ENCODE measurements at places on chromosomes 4 and X.

DNA sequence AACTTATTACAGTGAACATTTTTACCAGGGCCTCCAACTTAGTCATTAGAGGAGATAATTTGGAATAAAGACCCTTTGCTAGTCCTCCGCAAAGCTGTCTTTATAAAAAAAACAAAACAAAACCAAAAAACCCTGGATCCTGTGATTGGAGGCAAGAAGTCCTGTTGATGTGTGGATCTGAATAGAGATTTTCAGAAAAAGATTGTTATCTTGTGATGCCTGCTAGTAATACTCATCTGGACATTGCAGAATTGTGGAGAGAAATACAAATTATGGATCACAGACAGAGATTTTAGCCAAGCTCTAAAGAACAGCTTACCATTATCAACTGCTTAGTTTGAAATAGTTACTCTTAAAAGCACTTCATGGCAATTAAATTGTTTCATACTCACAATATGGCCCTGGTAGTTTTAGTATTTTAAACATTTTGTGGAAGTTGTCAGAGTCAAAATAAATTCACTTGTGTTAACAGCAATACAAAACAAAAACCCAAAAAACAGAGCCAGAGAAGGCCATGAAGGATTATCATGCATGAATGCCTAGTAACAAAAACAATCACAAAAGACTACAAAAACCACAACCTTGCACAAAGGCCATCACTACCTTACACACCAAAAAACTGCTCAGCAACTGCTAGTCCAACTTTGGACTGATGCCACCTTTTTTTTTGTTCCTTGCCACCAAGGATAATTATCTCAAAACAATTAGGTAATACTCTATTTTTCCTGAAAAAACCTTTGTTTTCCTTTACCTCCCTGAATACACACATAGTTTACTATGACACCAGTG is 514.5 kb upstream of the SLIT2 start:
- no peak for DNase-seq

DNA sequence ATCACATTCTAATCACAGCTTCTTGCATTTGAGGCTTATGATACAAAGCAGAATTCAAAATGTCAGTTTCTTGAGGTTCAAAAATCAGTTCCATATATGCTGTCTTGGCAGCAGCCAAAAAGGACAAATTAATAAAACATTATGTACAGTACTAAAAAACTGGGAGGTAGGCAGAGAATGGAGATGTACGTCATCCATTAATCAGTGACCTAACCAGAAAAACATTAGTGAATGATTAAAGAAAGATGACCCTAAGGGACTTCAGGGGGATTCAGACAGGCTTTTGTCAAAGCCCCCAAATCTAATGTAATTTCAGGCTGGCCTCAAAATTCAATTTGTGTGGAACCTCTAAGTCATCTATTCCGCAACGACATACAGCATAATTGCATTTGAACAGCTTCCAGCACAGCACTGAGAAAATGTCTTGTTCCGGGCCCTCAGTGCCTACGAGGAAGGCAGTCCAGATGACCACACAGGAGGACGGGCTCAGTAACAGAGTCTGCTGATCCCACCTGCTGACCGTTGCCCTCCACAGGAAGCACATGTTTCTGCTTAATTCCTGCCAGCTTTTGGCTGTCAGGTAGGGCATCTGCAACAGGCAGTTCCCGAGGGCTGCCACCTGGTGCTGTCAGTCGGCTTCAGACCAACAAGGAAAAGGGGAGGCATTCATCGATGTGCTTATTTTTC is 83.8 kb upstream of the HHIP start:
- DNase-seq = no peak

DNA sequence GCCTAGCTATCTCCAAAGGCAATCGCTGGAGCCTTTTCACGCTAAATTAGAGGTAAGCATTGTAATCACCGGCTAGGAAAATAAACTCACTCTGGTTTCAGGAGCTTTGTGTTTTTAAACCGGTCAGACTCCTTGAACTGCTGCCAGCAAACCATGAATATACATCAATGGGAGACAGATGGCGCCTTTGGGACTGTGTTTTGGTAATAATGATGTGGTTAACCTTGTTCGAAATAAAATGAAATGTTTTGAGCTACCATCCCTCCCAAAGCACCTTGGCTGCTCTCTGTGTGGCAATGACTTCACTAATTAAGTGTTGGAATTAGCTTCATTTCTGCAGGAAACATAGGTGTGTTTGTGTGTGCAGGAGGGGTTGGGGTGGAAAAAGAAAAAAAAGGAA is 65.3 kb downstream of the CLNK start:
- no peak for DNase-seq

DNA sequence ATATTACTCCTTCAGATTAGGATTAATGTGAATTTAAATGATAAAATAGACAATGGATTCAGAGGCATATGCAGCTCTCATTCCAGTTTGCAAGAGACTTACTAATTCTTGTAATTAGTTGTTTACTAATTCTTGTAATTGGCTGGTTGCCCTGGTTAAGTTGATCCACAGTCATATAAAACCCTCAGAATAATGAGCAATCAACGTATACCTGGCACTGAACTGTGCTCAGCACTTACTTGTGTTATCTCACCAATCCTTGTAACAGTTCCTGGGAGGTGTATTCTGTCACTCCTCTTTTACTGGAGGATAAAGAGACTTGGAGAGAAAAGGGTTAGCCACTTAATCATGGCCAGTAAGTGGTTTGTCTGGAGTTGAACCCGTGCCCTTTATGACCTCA is 10.5 kb downstream of the HERC5 start:
- no peak for DNase-seq

GRCh38 chr4:185224597-185224996 is 15.2 kb downstream of the SNX25 start:
- DNase-seq = no peak

DNA sequence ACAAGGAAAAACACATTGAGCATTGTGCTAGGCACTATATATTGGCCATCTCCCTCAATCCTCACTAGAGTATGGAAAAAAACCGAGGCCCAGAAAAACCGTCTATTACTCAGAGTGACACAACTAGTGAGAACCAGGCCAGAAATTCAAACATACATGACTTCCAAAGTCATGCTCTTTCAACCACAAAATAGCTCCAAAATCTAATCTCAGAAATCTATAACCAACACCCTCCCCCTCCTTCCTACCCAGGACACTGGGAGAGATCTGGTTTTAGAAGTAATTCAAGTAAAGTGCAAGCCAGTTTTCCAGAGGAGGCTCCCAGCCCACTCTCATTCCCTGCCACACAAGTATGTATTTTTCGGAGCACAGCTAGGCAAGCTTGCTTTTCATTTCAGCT is 7.6 kb downstream of the HS3ST1 start:
- DNase-seq = no peak

All from DND-41 (cell line).